ENCODE measurements at places on chromosomes 4 and X.

- DNase-seq = no peak
Measured at GRCh38 chrX:6885909-6886308, 261.6 kb upstream of the STS start.

- DNase-seq = no peak
Measured at GRCh38 chrX:126985981-126986380, 166.5 kb downstream of the PRR32 start.

GRCh38 chrX:44733931-44734330, 109.9 kb upstream of the DUSP21 start:
- peak; percentile 54 for DNase-seq

DNA sequence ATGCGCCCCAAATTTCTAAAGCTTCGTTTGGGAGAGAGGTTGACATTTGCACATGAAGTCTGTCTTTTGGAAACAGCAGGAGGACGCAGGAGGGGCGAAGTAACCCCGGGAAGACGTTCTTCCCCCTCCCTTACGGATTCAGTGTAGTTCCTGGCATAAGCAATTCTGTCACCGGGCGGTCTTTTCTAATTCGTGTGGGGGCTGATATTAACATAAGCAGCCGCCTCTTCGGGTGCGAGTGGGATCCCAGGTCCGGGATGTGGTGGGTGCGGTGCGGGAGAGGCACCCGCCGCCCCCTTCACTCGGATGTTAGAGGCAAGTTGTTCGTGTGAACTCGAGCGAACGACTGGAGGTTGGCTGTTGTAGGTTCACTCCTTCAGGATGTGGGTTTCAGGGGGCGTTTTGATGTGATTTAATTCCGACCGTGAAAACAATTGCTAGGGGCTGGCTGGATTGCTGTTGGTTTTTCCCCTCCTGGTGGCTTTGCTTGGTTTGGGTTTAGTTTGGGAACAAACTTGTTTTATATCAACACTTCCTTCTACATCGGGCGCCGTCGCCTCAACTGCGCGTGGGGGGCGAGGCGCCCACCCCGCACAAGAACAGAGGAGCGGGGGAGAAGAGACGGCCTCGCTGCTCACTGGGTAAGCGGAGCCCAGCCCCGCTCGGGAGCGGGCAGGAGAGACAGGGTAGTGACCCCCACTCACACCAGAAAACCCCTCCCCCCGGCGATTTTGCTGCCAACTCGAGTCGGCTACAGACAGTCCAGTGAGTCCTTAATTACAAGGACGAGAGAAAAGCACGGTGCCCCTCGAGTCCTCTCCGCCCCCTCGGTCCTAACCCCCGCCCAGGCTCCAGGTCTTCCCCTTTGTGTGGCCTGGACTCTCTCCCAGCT, 2.9 kb upstream of the LEF1 start:
- DNase-seq = no peak

GRCh38 chr4:165855191-165855590, 17.8 kb upstream of the TLL1 start:
- no peak for DNase-seq

- DNase-seq = peak; percentile 81
Measured at GRCh38 chrX:154396973-154397887, 947 bp upstream of the RPL10 start.

DNA sequence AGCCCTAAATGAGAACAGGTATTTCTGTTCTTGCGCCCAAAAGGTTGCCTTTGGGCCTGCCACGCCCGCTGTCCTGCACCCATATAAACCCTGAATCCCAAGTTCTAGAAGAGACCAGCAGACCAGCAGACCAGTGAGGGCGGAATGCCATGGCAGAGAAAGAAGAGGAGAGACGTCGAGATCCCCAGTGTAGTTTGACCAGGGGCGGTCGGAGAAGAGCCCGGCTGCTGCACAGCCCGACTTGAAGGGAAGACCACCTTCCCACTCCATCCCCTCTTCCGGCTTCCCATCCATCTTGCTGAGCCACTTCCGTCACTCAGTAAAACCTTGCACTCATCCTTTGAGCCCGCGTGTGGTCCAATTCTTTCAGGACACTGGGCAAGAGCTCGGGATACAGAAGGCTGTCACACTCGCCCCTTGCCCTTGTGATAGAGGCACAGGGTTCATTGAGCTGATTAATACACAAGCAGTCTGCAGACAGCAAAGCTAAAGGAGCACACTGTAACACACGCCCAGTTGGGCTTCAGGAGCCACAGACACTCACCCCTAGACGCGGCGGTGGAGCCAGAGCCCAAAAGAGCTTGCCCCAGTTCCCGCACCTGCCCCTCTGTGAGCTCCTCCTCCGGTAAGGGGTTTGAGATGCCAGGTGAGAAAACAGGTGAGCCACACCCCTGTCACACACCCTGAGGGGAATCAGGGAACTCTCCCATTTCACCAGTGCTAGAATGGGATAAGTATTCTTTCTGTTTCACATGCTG, 230.8 kb downstream of the PCDH10 start:
- DNase-seq = no peak

DNA sequence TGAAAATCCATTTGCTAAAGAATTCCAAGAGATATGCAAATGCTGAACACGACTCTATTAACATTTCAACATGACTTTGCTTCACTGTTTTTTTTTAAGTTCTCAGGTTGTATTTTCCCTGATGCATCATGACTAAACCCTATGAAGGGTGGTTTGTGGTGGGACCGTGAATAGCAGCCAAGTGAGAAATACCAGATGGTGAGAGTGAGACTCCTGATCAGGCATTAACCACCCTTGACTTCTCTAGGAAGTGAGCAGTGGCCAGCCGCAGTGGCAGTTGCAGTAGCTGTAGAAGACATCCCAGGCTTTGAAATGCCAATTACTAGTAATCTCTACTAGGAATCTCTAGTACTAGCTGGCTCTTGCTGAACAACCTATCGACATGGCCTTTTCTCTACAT, 383.4 kb downstream of the FAM133A start:
- DNase-seq = peak; percentile 1

DNA sequence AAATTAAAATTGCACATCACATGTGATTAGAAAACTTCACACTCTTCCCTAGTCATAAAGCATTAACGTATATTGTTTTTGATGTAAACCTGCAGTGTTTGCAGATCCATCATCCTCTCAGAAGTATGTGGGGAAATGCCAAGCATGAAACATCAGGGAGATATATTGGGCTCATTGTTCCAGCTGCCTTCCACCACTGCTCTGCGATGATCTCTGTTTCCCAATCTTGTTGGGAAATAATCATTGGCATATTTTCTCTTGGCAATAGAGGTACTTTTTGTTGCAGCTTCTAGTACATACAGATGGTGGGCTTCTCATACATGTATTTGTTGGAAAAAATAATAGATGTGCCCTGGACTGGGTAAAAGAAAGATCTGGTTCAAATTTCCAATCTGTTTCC, 466.3 kb upstream of the HS3ST1 start:
- DNase-seq = no peak

DNA sequence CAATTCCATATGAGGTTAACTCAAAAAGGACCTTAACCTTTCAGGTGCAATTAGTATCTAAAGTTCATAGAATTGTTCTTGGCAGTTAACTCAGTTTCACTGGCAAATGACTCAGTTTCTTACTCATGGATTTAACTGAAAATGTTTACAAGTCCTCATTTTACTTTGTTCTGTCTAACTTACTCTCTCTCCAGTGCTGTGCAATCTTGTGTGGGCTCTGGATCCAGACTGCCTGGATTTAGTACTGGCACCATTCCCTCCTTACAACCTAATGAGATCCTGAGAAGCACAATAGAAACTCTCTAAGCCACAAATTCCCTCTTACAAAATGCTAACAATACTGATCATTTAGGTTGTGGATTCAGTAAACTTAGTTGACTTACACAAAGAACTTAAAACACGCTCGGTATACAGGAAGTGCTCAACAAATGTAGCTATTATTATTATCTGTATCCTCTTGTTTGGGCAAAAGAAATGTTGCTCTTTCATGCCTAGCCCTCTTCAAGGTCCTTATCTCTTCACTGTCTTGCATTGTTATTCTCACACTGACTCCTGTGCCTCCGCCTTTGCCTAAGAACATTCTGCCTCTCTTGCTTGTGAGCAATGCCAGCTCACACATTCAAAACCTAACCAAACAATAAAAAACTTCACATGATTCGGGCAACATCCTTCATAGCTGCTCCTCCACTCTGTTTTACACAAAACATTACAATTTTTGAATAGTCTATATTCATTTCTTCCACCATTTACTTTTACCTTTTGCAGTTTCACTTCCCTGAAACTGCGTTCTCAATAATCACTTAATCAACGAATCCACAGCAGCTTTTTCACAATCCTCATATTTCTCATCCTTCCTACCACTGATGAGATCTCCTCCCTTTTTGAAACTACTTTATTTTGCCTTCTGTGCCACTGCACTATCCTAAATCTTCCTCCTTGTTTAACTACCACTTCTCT, 91.8 kb downstream of the PDE5A start:
- DNase-seq = peak; percentile 64

GRCh38 chr4:112348488-112349158, 51.5 kb downstream of the ALPK1 start:
- peak; percentile 87 for DNase-seq

GRCh38 chr4:3419836-3420605, 21.7 kb upstream of the HGFAC start:
- no peak for DNase-seq

DNA sequence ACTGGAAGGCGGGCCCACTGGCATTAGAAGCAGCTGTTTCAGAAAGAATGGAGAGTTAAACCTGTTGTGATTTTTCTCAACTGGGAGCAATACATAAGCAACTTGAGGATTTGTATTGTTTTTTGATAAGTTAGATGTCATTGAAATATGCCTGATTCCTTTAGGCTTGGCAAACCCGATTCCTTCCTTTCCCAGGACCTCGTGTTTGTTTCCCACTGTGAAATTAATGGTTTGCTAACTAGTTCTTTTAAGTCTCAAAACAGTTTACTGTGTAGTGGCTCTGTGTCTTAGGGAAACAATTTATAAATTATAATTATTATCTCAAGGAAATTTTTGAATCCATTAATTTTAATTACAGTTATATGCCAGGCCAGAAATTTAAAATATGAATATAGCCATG, 218.0 kb downstream of the DCTD start:
- DNase-seq = no peak

DNA sequence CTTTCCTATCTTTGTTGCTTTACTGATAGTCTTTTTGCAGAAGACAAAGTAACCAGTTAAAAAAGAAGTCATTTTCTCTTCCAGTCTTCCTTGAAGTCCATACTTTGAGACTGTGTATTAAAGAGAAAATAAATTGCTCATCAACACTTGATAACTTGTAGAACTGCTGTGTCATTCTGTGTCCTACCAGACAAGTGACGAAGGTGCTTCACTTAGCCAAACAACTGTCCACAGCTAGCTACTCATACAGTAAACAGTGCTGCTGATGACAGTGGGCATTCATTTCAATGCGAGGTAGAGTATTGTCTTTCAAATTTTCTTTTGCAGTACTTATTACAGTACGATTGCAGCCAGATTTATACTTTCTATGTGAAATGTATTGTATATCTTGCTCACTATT, 11.5 kb downstream of the COL25A1 start:
- no peak for DNase-seq

DNA sequence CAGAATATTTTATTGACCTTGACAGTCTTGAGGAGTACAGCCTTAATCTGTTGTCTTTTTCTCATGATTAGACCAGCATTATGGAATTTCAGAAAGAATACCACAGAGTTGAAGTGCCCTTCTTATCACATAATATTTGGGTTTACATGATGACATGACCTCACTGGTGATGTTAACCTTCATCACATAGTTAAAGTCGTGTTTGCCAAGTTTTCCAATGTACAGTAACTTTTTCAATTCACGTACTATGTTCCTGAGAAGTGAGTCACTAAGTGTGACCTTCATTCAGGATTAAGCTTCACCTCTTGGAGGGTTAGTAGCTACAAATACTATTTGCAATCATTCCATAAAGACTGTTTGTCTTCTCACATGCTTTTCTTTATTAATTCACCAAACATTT, 52.1 kb downstream of the RAB40A start:
- DNase-seq = peak; percentile 26

- DNase-seq = peak; percentile 28
Measured at GRCh38 chr4:86942185-86942666, 7.4 kb downstream of the AFF1 start.

DNA sequence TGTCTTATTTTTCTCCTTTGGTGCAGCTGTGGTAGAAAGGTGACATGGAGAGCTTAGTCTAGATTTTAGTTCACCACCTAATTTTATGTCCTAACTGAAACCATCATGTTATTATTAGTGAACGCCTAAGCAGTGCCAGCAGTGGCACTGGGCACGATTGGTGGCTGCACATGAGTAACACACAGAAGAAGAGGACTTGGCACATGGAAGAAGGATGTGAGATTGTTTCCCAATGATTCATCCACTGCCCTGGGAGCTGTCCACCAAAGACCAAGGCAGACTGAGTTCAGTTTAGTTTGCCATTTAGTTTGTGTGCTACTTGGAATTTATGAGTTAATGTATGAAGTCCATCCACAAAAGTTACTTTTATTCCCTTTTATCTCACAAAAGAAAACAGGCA, 68.1 kb upstream of the NAP1L5 start:
- DNase-seq = peak; percentile 89

- peak; percentile 1 for DNase-seq
Measured at GRCh38 chr4:14726877-14727361, 275.4 kb upstream of the CPEB2 start.

- no peak for DNase-seq
Measured at GRCh38 chr4:98293104-98293887, 32.1 kb downstream of the RAP1GDS1 start.

DNA sequence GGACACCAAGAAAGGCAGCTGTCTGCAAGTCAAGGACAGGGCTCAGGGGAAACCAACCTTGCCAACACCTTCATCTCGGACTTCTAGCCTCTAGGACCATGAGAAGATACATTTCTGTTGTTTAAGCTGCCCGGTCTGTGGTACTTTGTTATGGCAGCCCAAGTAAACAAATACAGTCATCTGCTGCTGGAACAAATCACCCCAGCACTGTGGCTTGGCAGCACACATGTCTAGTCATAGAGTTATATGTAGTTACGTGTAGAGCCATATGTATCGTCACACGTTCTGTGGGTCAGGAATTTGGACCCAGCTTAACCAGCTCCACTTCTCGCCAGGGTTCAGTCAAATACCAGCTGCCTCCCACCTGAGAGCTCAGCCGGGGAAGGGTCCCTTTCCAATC, 2.5 kb downstream of the HTT-AS start:
- DNase-seq = peak; percentile 60

- no peak for DNase-seq
Measured at GRCh38 chr4:109962401-109962800, 49.7 kb downstream of the EGF start.

DNA sequence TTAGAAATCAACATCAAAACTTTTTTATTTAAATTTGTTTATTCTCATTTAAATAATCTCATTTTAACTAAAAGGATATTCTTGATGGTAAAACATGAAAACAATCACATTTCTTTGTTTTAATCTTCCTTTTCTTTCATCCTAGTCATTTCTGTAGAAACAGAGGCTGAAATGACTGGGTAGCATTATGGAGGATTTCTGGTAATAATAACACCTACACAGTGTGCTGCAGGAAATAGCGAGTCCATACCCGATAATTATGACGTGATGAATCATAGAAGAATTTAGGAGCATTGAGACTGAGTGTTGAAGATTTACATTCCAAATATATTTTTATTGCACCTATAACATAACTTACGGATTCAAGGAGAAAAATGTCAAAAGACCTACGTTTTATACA, 31.4 kb upstream of the BBS12 start:
- peak; percentile 12 for DNase-seq

GRCh38 chrX:103211012-103211715, 3.7 kb upstream of the BEX4 start:
- DNase-seq = peak; percentile 58

Measured in GM23248 (cell line).